ENCODE measurements at places on chromosomes 6 and 20.

GRCh38 chr6:52394251-52394666, 25.9 kb upstream of the EFHC1 start:
- no peak for DNase-seq

GRCh38 chr6:131923356-131923755, 27.8 kb downstream of the CCN2 start:
- no peak for DNase-seq

DNA sequence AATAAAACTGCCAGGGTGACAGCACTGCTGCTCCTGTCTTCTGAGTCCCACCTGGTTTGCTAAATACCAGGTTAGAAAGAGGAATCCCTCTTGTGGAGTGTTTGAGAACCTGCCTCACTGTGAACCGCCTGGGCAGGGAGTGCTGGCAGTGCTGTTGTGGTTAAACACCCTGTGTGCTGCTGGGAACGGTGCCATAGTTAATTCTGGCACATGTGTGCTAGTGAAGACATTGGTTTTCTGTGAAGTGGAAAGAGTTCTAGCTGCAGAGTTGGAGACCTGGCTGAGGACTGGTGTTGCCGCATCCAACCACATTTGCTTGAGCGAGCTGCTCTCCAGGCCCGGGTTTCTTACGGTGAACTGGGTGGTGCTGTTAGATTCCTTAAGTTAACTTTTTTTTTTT, 72.7 kb downstream of the IGF2R start:
- no peak for DNase-seq

DNA sequence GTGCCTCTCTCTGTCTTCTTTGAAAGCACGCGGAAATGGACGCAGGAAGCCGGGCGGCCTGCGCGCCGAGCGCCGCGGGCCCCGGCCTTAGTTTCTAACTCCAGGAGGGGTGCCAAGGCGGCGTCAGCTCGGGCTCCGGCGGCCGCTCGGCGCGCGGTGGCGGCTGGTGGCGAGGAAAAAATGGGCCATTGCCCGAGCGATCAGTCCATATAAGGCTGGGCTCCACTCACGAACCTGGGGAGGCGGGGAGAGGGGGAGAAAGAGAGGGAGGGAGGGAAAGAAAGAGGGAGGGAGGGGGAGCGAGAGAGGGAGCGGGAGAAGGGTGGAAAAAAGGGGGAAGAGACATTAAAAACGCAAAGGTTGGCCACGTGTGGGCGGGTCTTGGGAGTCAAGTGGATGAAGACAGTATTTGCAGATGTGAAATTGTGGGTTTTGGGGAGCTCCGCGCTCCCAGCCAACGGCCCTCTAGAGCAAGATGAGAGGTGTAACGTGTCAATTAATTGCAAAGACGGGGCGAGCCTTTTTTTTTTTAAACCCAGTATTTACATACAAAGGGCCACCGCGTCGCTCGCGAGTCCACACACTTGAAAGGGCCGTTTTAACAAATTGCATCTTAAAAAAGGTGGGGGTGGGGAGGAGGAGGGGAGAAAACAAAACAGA, at the start of gene NKX2-2:
TSS of gene NKX2-2 (minus strand) at position 184 of the 660 bp plus-strand sequence. CDS start 395 bp downstream, outside the sequence.
- DNase-seq, result no peak

DNA sequence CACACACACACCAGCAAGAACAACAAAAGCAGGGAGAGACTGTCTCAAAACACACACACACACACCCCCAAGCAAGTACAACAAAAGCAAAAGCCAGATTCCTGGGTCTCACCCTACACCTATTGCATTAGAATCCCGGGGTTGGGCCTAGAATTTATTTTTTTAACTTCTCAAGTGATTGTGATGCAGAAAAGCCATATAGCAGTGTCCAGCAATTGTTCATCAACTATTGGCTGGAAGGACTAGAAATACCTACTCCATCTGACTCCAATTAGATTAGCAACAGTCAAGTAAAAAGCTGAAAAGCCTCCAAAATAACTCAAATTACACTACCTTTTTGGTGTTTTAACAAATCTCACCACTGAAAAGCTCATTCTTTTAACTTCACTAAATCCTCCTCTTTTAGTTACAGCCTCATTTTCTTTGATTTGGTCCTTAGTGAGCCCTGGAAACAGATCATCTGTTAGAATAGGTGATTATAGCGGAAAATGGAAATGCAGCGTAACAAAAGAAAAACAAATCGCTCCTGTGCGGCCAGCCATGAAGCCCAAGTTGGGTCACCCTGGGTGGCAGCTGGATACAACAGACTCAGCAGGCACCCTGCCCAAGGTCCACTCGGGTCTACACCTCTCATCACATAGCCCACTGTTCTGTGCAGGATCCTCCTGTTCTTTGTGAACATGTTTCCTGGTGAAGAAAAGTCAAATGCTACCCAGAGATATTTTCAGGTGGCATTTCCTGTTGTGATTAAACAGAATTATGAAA, 38.7 kb downstream of the STAU1 start:
- DNase-seq, result no peak

DNA sequence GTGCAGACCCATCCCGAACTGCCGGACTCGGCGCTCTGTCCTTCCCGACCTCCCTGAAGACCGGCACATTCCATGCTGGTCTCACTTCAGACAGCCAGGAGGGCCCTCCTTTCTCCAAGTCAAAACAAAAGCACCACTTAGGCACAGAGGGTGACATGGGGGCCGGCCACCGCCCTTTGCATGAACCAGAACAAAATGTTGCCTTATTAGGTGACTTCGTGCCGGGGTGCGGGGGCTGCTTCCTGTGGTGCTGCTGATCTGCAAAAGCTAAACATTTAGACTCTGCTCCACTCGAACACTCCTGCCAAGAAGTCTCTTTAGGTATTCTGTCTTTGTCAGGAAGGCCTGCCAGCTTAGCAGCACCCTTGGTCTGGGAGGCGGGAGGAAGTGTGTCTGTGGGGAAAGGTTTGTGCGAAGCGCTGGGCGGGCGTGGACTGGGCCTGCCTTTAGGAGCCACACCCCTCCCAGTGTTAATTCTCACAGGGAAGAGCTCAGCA, 133.8 kb downstream of the SMOC2 start:
- DNase-seq, result no peak

DNA sequence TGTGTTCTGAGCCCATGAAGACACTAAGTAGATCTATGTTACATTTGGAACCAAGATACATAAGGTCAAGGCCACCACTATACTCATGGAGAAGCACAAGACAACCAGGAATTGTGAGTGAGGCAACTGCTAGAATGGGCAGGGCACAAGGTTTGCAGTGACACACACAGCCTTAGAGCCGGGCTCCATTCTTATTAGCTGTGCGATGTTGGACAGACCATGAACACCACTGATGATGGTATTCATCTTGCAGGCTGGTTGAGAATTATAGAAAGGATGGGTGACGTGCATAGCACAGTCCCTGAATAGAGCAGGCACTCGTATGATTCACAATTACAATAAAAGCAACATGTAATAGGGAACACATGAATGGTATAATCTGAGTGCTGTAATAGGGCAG, 172.4 kb downstream of the GJA10 start:
- DNase-seq, result no peak

All from stimulated activated CD4-positive, alpha-beta T cell treated with anti-CD3 and anti-CD28 coated beads, Interleukin-12 subunit alpha, Interleukin-12 subunit beta, amount 100 ng/mL, for 4 hours (primary cell).